Pancreas (tissue), 10 donors: ENCODE measurements at places on chromosomes 12 and 14.

DNA sequence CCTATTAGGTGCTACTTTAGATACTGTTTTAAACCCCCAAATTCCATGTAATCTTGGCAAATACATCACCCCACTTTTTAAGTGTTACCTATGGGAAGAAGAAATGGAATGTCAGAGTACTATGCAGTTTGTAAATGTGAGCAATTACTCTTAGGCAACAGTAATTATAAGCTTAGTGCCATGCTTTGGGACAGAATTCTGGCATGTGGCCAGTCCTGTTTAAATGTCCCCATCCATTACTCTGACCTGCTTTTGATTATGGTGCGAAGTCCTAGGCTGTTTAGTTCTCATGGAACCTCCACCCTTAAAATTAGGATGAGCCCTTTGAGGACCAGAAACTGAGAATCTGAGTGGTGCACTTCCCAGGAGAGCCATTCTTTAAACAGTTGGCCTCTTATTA is 321.4 kb upstream of the RGS6 start:
- no peak for DNase-seq

GRCh38 chr14:105478398-105479251 is 4.0 kb downstream of the CRIP2 start:
- no peak for DNase-seq

- no peak for DNase-seq
These were observed 53.8 kb downstream of the STAB2 start for GRCh38 chr12:103640831-103641230.

- no peak for DNase-seq
These were observed 133.6 kb downstream of the TTLL5 start for GRCh38 chr14:75794615-75795038.

- no peak for DNase-seq
These were observed 91.4 kb downstream of the CDK17 start for GRCh38 chr12:96308881-96309280.

DNA sequence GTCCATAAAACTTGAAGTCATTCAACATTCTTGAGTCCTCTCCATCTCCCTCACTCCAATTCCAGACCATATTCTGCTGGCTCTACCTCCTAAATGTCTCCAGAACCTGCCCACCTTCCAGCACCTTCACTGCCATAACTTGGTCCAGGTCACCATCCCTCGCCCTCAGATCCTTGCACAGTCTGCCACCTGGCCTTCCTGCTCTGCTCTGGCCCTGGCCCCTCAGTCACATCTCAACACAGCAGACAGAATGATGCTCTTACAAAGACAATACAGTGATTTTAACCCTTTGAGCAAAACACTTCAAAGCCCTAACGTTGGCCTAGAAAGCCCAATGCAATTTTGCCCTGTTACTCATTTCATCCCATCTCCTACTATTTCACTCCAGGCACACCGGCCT is 81.8 kb upstream of the PDZRN4 start:
- no peak for DNase-seq

DNA sequence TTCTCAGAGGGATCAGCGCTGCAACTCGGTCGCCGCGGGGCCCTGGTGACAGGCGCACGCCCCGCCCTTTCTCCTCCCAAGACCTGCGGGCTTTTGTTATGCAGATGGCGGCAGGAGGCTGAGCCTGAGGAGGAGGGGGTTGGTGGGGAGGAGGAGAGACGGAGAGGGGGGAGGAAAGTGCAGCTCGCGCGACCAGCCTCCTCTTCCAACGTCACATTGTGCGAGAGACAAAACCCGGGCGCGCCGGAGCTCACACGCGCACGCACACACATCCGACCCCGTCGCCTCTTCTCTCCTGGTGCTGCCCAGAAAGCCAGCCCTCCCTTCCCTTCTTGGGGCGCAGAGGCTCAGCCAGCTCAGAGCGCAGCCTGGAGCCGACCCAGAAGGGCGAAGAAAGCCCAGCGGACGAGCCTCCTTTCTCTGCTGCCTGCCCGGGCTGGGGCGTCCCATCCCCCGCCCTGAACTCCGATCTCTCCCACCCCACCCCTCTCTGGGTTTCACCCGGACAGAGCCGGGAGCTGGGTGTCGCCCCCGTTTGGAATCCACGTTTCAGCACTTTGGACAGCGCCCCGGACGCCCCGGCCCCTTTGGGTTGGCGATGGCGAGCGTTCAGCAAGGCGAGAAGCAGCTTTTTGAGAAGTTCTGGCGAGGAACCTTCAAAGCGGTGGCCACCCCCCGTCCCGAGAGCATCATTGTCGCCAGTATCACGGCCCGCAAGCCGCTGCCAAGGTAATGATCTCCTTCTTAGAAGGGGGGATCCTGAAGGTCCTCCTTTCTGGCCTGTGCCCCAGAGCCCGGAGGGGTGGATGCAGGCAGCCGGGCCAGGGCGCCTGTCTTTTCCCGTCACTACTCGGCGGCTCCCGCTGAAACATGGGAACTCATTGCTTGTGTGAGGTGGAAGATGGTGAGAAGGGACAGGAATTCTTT is at the start of gene SRRM4:
Gene SRRM4, plus strand, starts transcription at position 257 of the 927 bp plus-strand sequence. Its CDS starts 342 bp downstream, at position 599.
- DNase-seq, result peak; percentile 8

- DNase-seq, result no peak
These were observed 154.4 kb downstream of the PTPN11 start for GRCh38 chr12:112573141-112573540.

GRCh38 chr14:96064866-96065265 is 25.7 kb downstream of the C14orf132 start:
- no peak for DNase-seq

DNA sequence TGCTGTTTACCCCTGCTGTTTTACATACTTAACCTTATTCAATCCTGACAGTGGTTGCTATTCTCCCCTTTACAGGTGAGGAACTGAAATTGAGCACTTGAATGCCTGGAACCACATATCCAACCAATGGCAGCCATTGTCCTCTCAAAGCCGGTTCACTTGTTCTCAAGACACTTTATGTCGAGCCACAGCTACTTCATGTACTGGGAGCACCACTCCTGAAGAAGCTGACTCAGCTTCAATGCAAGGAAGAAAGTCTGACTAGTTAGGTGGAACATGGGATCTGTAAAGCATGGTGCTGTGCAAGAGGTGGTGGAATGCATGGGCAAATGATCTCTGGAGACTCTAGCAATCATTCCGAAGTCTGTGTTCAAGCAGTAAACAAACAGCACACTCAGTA is 113.9 kb upstream of the CPM start:
- no peak for DNase-seq

- no peak for DNase-seq
These were observed 70.9 kb downstream of the TBK1 start for GRCh38 chr12:64522807-64523206.

- no peak for DNase-seq
These were observed 45.2 kb downstream of the FOXN3 start for GRCh38 chr14:89371585-89372511.

GRCh38 chr12:111699-112493 is 45.3 kb downstream of the IQSEC3 start:
- no peak for DNase-seq

GRCh38 chr12:46460682-46461210 is 88.2 kb upstream of the SLC38A2 start:
- DNase-seq, result no peak

DNA sequence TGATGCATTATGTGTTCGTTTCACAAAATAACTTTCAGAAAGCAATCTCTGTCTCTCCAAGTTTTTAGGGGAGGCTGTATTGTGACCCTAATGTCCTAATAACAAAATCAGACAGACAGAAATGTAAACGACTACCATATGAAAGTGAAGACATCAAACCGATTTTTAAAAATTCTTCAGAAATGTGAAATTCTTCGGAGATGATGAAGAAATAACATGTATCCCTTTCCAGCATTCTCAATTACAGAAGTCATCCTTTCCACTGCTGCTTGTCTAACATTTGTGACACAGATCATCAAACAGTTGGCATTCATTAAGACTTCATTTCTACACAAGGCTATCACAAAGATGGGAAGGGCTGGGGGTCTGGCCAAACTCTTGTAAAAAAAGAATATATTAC is 41.0 kb downstream of the DMAC2L start:
- no peak for DNase-seq

- no peak for DNase-seq
These were observed 59.6 kb downstream of the PRKD1 start for GRCh38 chr14:29868000-29868399.

DNA sequence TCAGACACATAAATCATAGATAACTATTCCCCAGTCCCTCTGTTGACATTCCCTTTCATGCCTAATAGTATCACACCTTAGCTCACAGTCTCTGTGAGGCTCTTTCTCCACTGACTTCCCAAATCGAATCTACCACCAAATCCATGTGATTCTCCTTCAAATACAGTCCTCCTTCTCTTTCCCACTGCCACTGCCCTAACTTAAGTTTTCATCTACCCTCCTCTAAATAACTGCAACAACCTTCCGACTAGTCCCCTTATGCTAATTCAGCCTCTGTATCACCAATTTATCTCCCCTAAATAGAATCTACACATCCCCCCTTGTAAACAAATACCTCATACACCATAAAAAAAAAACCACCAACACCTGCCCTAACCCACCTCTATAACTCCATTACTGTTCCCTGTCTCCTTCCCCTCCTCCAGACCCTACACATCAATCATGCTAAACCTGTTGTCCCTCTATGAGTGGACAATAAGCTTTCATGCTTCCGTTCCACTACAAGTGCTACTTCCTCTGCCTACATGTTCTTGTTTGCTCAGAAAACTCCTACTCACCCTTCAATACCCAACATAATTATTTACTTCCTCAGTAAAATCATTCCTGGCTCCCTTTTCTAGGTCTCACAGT is 39.0 kb downstream of the SLC25A21 start:
- no peak for DNase-seq

DNA sequence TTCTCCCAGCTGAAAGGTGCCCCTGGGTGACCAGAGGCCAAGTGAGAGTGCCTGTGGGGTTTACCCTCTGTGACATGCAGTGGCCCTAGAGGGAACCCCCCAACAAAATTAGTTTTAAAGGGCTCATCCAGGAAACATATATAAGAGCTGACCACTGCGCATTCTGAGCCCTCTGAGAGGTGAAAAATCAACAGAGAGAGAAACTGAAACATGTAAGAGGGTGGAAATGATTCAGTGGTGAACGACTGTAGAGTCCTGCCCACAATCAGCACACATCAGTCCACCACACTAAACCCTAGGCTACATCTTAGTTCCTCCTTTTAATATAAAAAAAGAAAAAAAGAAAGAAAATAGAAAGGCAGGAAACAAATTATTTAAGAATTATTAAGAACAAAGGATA is 21.0 kb upstream of the ACSM4 start:
- DNase-seq, result no peak

DNA sequence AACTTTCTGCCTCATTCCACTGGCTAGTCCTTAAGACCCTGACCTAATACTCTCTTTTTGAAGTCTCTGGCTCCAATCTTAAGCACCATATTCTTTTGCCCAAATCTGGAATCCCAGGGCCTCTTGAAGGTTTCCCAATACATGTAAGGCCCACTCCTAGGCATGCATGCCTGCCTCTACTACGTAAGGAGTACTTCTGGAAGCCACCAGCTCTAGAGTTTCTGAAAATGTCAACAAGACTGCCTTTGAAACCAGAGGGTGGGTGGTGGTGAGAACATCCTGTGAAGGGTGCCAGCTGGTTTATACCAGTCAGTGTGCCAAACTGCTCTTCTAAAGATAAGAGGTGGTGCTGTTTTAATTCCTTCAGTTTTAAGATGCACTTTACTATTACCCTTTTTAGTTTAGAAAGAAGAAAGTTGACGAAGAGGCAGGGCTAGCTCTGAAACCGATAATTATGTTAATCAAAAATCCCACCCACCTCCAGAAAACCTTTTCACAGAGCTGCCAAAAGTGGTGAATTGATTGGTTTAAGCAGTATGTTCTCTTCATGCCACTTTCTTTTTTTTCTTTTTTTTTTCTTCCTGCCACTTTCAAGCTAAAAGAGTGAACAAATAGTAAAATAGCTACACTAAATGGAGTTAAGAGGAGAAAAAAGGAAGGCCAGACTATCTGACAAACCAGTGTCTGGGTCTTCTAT is 8.7 kb upstream of the WDR89 start:
- no peak for DNase-seq

DNA sequence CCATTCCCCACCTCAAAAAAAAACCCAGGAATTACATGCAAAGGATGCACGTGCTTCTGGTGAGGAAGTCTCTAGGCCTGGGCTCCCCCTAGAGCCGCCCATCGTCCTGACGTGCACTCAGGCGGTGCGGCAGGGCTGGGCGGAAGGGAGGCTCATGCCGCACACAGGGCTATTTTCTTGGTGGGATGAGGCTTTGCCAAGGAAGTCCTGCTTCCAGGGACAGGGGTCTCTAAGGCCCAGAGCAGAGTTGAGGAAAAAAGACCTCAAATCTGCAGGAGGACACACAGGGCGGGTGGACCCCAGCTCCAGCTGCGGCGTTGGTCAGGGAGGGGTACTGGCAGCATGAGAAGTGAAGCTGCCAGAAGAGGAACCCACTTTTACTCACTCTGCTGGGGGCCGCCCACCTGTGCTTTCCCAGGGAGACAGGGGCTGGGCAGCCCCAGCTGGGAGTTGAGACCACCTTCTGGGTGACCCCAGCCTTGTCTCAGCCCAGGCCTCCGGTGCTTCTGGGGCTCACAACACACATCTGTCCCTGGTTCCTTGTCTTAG is 4.2 kb downstream of the RHOF start:
- no peak for DNase-seq

DNA sequence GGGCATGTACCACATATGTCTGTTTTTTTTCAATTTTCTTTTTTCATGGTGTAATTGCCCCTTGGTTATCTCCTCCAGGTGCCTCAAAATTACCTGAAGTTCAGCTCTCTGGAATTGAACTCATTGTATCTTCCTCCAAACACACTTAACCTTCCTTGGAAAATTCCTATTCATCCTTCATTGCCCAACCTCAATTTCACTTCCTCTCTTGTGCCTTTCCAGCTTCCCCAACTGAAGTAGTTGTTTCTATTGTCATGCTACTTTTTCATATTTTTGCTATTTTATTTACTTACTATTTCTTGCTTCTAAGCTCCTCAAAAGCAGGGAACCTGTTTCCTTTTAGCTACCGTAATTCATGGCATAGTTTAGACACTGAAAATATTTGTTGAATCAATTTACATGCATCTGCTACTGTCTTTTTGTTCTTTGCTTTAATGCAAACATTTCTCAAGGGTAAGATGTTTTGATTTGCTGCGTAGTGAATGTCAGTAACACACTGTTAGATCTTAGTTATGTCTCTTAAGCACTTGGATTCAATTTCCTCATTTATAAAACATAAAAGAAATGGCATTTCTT is 37.0 kb upstream of the STXBP6 start:
- no peak for DNase-seq

- no peak for DNase-seq
These were observed 62.6 kb downstream of the DUSP16 start for GRCh38 chr12:12499909-12500604.

- no peak for DNase-seq
These were observed 116.4 kb downstream of the SLC2A13 start for GRCh38 chr12:39989501-39989900.
